Glomerular endothelial cell (primary cell): ENCODE measurements at places on chromosomes 3 and 15.
A peak's percentile ranks its signal among the peaks of the same experiment; 100 is the strongest.

DNA sequence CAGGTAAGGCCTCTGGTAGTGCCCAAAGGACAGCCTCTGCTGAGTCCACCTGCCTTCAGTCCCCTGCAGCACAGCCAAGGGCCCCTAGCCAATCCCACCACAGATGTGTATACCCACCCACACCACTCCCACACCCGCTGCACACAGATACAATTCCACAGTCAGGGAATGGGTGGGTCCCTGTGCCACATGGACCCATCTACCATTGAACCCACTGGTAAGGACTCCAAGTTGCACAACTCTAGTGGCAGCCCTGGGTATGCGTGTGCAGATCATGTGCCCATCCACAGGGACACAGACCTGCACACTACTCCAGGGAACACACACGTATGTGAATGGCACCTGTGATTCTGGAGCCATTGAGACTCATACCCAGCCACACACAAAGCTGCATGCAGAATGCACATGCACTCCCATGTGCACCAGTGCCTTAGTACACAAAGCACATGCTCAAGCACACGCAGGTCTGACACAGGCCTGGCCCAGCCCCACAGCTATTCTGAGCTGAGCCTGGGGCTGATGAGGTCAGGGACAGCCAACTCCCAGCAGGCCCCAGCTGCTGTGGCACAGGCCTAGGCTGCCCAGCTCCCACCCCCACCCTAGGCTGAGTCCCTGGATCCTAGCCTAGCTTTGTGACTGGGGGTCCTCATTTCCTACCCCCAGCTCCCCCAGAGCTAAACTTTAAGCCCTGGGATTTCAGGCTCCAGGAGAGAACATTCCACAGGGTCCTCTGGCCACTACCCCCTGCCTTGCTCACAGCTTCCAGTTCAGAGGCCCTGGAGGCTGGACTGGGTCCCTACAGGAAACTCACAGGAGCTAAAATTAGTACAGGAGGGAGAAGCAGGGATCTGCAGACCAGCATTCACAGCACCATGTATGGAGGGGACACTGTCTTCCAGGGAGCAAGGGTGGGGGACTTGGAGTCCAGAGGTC lies 2.7 kb upstream of the ALS2CL start:
- no peak for DNase-seq

- DNase-seq = no peak
Observed at GRCh38 chr3:107806536-107806935, 283.8 kb downstream of the BBX start.

GRCh38 chr3:122392868-122393844 lies 9.2 kb downstream of the FAM162A start:
- no peak for DNase-seq

GRCh38 chr3:159938714-159939113 lies 49.9 kb upstream of the IL12A start:
- no peak for DNase-seq

DNA sequence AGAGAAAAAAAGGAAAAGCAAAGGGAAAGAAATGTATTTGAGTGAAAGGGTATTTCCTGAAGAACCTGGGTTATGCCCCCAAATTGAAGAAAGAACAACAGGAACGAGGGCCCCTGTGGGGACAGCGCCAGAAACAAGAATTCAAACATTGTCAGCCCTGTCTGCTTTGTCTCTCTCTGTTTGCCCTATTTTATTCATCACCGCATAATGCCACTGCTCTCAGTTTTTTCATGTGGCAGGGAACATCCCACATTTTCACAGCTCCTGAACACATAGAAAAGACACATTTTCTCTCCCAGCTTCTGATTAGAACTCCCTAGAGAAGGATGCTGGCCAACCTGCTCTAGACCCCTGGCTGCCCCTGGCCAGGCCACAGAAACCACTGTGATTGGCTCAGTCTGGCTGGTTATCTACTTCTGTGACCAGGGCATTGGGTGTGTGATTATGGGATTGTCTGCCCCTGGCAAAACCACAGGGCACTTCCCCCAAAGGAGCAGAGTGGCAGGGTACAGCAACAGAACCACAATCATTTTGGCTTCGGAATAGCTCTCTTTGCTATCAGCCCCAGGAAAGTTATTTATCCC lies 31.3 kb upstream of the CCDC54 start:
- no peak for DNase-seq

GRCh38 chr3:11602886-11603527 lies 40.7 kb downstream of the VGLL4 start:
- no peak for DNase-seq

- peak; percentile 96 for DNase-seq
Observed at GRCh38 chr15:90400759-90401314, 12.8 kb downstream of the IQGAP1 start.

GRCh38 chr3:6396631-6397030 lies 464.3 kb upstream of the GRM7 start:
- DNase-seq = no peak

DNA sequence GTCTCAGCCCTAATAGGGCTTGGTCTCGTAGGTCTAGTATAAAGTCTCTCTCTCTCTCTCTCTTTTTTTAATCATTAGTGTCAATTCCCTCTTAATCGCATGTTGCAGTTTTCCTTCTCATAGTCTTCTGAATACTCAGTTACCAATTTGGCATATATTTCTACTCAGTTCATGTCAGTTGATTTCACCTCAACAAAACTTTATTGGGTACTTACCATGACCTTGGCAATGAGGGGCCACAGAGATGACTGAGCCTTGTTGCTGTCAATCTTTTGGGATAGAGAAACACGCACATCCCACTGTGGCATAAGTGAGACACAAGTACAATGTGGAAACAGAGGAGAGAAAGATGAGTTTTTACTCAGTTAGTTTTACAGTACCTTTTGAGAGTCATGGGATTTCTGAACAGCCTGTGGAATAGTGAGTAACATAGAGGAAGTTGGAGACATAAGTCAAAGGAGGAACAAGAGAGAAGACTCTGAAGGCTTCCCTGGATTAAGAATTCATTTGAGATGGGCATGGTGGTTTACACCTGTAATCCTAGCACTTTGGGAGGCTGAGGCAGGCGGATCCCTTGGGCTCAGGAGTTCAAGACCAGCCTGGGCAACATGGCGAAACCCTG lies 150.2 kb upstream of the CBLB start:
- no peak for DNase-seq

- no peak for DNase-seq
Observed at GRCh38 chr3:37810848-37811247, 50.8 kb upstream of the CTDSPL start.

GRCh38 chr3:194320744-194321243 lies 30.3 kb downstream of the CPN2 start:
- DNase-seq = no peak
